ENCODE measurements at places on chromosomes 11 and 22. TPM values are rescaled to one million over a fixed set of nuclear protein-coding genes. Genes with fewer than 3 reads are reported as not detected.

GRCh38 chr11:66243782-66244535 lies 24.5 kb upstream of the RAB1B start:
- H3K4me1 ChIP-seq: no peaks in the 10 kb centered on the region
- H3K27ac ChIP-seq: no peak overlapping the region

- peaks cover 7% of the 10 kb centered on the region for H3K4me1 ChIP-seq
- no peaks in the 10 kb centered on the region for H3K36me3 ChIP-seq
- H3K4me3 ChIP-seq: peak overlapping the region; percentile 70
- no peak overlapping the region for H3K27ac ChIP-seq
- no peaks in the 10 kb centered on the region for H3K27me3 ChIP-seq
- peak; percentile 95 for DNase-seq
Measured at GRCh38 chr11:17389211-17389956, 925 bp upstream of the KCNJ11 start.

DNA sequence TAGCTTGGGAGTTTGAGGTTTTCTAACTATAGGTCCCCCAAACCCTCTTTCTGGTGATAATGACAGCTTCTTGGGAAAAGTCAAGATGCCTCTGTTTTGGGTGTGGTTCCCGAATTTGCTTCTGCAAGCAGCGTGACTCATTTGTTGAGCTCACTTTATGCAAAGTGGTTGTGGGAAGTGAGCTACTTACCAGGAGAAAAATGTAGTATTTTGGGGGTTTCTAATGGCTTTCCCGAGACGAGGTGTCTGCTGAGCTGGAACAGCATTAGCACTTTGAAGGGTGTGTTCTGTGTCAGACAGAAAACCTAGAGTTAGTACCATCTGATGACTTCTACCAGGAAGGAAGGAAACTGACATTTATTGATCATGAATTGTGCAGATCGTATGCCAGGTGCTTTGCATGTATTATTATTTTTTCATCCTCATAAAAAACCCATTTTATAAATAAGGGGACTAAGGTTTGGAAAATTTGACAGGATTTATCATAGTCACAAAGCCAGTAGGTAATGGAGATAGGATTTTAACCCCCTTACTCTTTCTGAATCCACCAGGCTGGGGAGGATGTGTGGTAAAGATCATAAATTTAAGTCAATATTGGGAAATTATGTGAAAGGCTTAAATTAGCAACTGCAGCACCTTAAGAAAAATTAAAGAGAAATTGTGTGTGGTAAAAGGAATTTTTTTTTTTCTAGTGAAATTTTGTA lies 108.8 kb upstream of the CD44 start:
- H3K4me3 ChIP-seq: no peak overlapping the region
- DNase-seq: peak; percentile 20
- no peaks in the 10 kb centered on the region for H3K27me3 ChIP-seq
- no peaks in the 10 kb centered on the region for H3K4me1 ChIP-seq
- no peak overlapping the region for H3K27ac ChIP-seq
- H3K36me3 ChIP-seq: no peaks in the 10 kb centered on the region

DNA sequence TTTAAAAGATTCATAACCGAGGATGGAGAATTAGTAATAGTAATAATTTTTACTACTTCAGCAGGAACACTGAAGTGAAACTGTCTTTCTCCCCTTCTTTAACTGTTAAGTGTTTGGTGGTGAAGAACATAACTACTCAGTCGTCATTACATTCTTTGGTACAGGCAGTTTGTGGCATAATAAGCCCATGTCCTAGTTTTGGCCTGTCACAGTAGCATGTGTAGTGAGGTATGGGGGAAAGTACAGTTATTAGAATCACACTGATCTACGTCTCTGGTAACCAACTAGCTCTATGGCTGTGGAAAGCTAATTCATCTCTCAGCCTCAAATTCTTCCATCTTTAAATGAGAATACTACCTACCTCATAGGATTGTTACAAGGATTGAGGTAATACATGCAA lies 71.8 kb downstream of the RBFOX2 start:
- H3K27me3 ChIP-seq: no peaks in the 10 kb centered on the region
- H3K27ac ChIP-seq: no peak overlapping the region
- H3K36me3 ChIP-seq: no peaks in the 10 kb centered on the region
- peaks cover 28% of the 10 kb centered on the region for H3K4me1 ChIP-seq
- no peak for DNase-seq
- no peak overlapping the region for H3K4me3 ChIP-seq

GRCh38 chr11:32069361-32070058 lies 21.4 kb upstream of the RCN1 start:
- no peak overlapping the region for H3K4me3 ChIP-seq
- H3K4me1 ChIP-seq: peaks cover 7% of the 10 kb centered on the region
- no peaks in the 10 kb centered on the region for H3K27me3 ChIP-seq
- no peak overlapping the region for H3K27ac ChIP-seq

DNA sequence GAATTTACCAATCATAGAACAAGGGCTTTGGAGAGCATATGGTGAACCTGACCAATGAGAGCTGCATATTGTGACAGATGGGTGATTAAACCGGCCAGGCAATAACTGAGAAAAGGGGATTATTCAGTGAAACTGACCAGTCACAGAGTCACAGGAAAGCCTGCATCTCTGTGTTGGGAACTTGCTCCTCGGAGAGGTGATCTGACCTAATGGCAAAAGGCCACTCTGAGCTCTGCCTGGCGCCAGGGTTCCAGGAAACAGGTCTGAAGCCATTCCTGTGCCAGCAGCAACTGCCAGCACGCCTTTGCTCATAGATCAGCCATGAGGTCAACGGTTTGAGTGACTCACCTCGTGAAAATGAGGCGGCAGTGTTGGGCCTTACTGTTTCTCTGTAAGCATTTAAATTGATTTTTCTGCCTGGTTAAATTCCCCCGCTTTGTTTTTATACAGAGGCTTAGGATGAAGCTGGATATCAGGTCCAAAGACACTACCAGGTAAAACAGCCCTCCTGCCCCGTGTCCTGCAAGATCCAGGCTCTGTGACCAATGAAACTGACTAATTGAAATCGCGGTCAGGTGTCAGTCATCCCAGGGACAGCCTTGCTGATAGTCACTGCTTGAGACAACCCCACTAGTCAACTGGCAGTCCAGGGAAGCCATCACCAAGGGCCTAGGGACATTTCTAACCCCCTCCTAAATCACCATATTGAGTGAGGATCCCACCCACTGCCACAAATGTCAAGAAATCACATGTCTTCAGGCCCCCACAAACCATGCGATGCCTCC lies 35.8 kb upstream of the MYOD1 start:
- H3K36me3 ChIP-seq: no peaks in the 10 kb centered on the region
- DNase-seq: no peak
- H3K4me3 ChIP-seq: no peak overlapping the region
- H3K27me3 ChIP-seq: peaks cover 11% of the 10 kb centered on the region
- no peaks in the 10 kb centered on the region for H3K4me1 ChIP-seq

DNA sequence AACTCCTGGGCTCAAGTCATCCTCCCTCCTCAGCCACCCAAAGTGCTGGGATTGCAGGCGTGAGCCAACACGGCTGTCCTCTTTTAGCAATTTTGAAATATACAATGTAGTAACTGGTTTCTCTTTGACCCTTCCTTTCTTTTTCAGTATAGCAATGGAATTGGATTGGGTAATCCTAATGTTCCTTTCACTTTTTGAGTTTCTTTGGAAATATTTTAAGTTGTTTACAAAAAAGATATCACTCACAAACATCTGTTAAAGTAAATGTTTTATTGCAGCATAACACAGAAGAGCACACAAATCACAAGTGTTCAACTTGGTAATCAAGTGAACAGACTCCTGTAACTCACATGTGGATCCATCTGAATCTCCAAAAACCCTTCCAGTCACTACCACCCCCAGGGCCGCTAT lies 44.6 kb upstream of the EP300 start:
- no peaks in the 10 kb centered on the region for H3K36me3 ChIP-seq
- no peak overlapping the region for H3K4me3 ChIP-seq
- DNase-seq: no peak
- no peaks in the 10 kb centered on the region for H3K27me3 ChIP-seq
- no peak overlapping the region for H3K27ac ChIP-seq

DNA sequence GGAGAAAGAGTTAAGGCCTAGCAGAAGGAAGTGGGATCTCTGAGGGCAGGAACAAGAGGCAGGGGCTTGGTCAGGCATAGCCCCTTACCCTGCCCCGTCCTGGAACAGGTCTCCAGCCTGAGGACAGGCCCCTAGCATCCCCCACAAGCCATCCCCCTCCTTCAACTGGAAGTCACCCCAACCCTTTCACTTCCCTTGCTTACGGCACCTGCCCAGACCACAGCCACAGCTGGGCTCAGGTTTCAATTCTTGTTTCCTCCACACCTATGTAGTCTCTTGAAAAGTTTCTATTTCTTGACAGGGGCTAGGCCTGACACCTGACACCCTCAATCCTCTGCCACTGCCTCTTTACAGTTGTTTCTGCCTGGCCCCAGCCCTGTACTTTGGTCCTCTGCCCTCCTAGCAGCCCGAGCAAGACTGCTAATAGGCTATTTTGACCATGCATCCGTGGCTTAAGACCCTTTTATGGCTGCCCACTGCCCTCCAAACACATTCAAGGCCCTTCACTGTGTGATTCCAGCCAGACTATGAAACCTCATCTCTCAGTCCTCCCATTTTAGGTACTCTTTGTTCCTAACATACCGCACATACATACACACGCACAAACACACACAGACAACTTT lies 10.9 kb upstream of the FCHSD2 start:
- peaks cover 8% of the 10 kb centered on the region for H3K4me1 ChIP-seq
- H3K27ac ChIP-seq: no peak overlapping the region
- peak; percentile 66 for DNase-seq
- no peaks in the 10 kb centered on the region for H3K27me3 ChIP-seq

- H3K4me1 ChIP-seq: peaks cover 7% of the 10 kb centered on the region
- DNase-seq: no peak
- no peak overlapping the region for H3K4me3 ChIP-seq
- no peaks in the 10 kb centered on the region for H3K36me3 ChIP-seq
- H3K27ac ChIP-seq: no peak overlapping the region
Measured at GRCh38 chr11:94694309-94695060, 73.7 kb upstream of the AMOTL1 start.

- H3K4me3 ChIP-seq: no peak overlapping the region
- H3K27ac ChIP-seq: no peak overlapping the region
- DNase-seq: no peak
Measured at GRCh38 chr22:47547239-47547661, 784.8 kb downstream of the TBC1D22A start.

DNA sequence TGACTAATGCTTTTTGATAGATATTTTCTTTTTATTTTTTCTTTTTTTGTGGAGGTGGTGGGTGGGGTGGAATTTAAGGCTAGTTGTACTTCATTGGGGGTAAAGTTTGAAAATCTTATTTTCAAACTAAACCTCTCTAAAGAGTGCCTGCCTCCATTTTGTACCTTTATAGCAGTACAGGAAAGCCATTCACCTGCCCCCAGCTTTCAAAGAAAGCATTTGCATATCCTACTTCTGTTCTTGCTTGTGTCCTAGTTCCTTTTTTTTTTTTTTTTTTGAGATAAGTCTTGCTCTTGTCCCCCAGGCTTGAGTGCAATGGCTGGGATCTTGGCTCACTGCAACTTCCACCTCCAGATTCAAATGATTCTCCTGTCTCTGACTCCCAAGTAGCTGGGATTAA lies 766.2 kb upstream of the LRRC4C start:
- no peaks in the 10 kb centered on the region for H3K4me1 ChIP-seq
- no peak for DNase-seq
- H3K27me3 ChIP-seq: no peaks in the 10 kb centered on the region
- H3K27ac ChIP-seq: no peak overlapping the region
- no peak overlapping the region for H3K4me3 ChIP-seq

GRCh38 chr11:8036002-8036802 lies 44.8 kb upstream of the TUB start:
- H3K4me1 ChIP-seq: peaks cover 9% of the 10 kb centered on the region
- H3K27me3 ChIP-seq: no peaks in the 10 kb centered on the region

DNA sequence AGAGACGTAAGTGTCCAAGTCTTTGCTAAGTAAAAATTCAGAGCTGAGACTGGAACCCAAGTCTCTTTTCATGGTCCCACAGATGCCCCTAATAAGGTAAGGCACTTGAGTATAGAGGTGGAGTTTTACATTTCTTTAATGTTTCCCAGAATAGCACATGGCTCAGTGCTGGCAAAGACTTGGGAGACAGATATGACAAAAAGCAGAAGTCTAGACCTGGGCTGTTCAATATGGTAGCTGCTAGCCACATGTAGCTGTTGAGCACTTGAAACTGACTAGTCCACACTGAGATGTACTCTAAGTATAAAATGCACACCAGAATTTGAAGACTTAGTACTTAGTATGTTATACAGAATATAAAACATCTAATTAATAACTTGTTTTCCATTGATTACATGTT lies 17.6 kb downstream of the VSTM5 start:
- H3K4me1 ChIP-seq: no peaks in the 10 kb centered on the region
- H3K27me3 ChIP-seq: no peaks in the 10 kb centered on the region
- no peak for DNase-seq
- no peak overlapping the region for H3K4me3 ChIP-seq
- H3K27ac ChIP-seq: no peak overlapping the region

DNA sequence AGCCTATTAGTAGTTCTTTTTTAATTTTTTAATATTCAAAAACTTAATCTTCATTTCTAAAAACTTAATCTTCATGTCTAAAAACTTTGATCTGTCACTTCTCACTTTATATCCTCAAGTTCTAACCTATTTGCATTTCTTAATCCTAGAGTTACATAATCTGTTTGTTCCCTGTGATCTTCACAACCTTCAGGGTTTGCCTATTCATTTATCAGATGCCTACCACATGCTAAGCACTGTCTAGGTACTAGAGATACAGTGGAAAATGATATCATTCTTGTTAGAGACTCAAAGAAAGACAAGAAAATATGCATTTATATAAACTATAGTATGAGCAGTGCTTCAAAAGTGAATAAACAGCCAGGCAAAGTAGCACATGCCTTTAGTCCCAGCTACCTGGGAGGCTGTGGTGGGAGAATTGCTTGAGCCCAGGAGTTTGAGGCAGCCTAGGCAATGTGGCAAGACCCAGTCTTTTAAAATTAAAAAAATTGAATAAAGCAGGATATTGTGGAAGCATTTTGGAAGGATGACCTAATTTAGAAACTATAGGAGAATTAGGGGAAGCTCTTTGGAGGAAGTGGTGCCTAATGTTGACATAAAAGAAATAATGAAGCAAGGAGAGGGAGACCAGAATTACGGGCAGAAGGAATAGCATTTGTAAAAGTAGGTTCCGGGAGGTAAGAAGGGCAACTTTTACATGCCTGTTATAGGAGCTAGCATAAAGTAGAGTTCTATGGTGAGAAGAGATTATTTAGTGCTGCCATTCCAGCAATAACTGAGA lies 54.4 kb upstream of the GRK2 start:
- no peak overlapping the region for H3K4me3 ChIP-seq
- no peak overlapping the region for H3K27ac ChIP-seq
- DNase-seq: no peak
- H3K4me1 ChIP-seq: no peaks in the 10 kb centered on the region
- H3K27me3 ChIP-seq: no peaks in the 10 kb centered on the region
- H3K36me3 ChIP-seq: peaks cover 29% of the 10 kb centered on the region

DNA sequence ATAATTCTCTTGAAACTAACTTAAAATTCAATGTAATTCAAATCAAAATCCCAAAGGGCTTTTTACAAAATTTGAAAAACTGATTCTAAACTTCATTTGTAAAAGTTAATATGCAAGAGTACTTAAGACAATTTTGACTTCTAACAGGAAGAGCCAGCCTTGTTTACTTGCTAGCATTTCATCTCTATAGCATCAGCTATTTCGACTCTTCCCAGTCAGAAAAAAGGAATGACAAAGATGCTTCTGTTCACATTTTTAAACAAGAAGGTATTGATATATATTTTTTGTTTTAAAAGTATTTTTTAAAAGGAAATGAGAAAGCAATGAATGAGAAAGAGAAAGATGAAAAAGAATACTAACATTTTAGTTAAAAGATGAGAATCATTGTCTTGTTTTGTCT lies 16.4 kb downstream of the SLN start:
- no peak overlapping the region for H3K4me3 ChIP-seq
- no peak overlapping the region for H3K27ac ChIP-seq
- no peaks in the 10 kb centered on the region for H3K36me3 ChIP-seq
- H3K27me3 ChIP-seq: no peaks in the 10 kb centered on the region
- no peaks in the 10 kb centered on the region for H3K4me1 ChIP-seq

MMP8 gene
- total RNA-seq: not detected

VWCE gene
- total RNA-seq: 16.9 TPM

TIMP3 gene
- total RNA-seq: 1.9 TPM

SSTR3 gene
- total RNA-seq: 0.66 TPM

SGSM1 gene
- 4.2 TPM for total RNA-seq
